Activated CD4-positive, alpha-beta memory T cell treated with anti-CD3 and anti-CD28 coated beads for 36 hours (primary cell): ENCODE measurements at places on chromosomes 13 and 19.
A peak's percentile ranks its signal among the peaks of the same experiment; 100 is the strongest.

DNA sequence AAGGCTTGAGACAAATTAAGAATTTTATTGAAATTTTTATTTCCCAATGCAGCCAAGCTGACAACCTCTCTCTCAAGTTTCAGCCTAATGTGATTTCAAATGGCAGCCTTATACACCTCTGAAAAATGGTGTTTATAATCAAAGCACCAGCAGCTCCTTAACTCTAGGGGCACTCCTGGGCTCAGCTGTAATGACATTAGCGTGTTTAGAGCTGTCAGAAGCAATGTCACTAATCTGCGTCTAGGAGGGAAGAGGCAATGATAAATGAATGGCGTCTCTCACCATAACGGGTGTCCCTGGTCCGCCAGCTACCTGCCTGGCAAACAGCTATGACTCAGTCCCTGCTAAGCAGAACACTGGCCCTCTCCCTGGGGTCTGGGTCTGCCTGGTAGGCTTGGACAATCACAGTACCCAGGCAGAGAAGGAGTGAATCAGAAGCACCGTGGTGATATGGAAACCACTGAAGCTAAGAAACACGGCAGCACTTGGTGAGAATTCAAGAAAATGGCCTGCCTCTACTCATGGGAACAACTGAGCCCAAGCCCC is 131.8 kb upstream of the VSTM2B start:
- DNase-seq, result no peak

DNA sequence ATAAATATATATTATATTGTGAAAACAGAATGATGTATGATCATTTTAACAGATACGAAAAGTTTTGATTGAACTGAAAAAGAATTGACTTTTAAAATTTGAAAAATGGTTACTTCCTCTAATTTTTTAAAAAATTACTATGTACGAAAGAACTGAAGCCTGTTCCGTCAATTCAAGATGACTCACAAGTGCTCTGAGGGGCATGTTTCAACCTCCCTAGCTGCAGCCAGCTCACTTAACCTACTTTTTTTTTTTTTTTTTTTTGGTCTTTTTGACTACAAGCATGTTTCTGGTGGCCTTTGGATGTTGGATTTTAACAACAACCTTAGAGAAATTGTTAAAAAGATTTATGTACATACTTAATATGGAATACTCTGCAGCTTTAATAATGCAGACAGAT is 1139.3 kb downstream of the DIAPH3 start:
- no peak for DNase-seq

GRCh38 chr19:19192910-19193423 is 909 bp downstream of the RFXANK start:
- DNase-seq, result no peak

- DNase-seq, result no peak
These were observed 58.8 kb downstream of the ING1 start for GRCh38 chr13:110772091-110772984.

- DNase-seq, result no peak
These were observed 52.1 kb upstream of the USPL1 start for GRCh38 chr13:30565658-30566057.

DNA sequence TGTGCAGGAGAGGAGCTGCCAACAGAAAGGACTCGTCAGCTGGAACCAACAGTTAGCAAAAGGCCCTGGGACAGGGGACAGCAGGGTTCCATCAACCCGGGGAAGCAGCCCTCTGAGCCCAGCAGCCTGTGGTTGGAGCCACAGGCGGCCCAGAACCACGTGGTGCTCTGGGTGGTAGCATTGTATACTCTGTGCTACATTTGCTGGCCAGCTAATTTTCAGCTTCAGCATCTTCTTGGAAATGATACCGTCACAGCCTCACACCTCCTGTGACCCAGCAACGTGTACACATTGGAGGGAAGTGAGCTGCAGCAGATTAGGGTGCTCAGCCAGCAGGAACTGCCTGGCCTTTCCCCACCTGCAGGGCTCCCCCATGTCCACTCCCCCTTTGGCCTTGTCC is 13.1 kb upstream of the MTIF3 start:
- no peak for DNase-seq

DNA sequence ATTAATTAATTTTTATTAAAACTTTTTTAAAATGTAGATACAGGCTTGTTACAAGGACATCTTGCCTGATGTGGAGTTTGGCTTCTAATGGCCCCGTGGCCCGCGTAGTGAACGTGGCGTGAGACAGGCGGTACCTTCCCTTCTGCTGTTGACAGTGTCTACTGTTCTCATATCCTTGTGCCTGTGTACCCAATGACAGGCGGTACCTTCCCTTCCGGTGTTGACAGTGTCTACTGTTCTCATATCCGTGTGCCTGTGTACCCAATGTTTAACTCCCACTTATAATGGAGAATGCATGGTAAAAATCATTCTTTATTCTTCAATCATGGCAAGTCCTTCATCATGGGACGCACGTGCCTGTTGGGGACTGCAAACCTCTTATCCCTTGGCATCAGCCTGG is 79.1 kb upstream of the ZNF835 start:
- no peak for DNase-seq

- DNase-seq, result no peak
These were observed 2.0 kb upstream of the RCBTB1 start for GRCh38 chr13:49587311-49587847.

DNA sequence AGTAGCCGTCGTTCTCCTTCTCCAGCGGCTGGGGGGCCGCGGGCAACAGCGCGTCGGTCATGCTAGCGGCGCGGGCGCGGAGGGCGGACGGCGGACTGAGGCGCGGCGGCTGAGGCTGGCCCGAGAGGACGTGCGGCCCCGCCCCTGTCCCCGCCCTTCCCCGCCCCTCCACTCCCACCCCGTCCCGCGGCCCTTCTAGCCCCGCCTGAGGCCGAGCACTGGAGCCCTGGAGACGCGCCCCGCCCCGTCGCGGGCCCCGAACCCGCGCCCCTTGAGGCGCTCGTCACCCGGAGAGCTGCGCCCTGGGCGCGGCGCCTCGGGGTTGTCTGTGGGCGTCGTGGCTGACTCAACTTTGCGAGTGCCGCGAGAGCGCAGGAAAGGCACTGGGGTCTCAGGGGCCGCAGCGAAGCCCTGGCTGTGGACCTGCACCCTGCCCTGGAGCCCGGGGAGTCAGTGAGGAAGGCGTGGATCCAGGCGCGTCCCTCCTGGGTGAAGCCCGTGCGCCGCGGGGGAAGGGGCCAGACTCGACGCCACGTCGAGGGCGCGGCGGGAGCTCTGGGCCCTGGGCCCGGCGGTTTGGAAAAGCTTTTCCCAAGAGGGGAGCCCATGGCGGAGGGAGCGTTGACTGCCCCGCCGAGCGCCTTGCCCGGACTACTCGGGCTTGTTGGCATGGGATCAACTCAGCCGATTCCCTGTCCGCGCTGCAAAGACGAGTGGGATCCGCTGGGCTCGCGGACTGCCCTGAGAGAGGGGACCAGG is at the start of gene RHPN2:
TSS of gene RHPN2 (minus strand) at position 97 of the 759 bp plus-strand sequence. CDS start at position 61, 36 bp downstream.
- DNase-seq, result peak; percentile 73

- no peak for DNase-seq
These were observed 10.9 kb upstream of the TPTE2 start for GRCh38 chr13:19572280-19572679.

DNA sequence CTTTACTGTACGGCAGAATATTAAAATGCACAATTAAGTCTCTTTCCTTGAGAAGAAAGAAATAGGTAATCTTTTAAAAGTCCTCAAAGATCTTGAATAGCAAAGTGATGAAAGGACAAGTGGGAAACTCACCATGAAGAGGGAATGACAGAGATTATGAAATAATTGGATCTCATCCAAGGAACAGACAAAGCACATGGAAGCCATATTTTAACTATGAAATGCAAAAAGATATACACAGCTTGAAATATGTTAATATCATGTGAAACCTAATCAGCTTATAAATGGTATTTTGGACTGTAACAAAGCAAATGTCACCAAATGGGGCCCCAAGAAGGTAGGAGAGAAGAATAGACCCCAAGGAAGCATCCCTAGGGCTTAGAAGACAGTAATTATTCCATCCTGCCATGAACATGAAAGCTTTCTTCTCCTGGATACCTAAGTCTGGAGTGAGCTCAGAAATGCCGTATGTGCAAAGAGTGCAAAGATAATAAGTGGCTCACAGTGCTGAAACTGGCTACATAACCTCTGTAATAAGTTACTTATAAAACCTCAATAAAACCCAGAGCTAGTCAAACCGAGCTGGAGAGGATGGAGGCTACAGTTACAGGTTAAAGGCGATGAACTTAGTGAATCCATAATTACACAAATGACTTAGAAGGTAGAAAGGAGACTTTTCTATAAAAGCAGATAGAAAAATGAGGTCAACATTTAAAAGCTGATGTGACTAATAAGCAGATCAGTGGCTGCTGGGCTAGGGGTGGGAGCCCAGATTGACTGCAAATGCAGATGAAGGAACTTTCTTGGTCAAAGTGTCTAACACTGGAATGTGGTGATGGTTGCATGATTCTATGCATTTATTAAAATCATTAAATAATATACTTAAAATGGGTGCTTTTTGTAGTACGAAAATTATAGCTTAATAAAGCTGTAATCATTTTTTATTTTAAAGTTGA is 34.4 kb downstream of the DCLK1 start:
- DNase-seq, result no peak

- DNase-seq, result no peak
These were observed 2.0 kb upstream of the USF2 start for GRCh38 chr19:35266520-35267352.

DNA sequence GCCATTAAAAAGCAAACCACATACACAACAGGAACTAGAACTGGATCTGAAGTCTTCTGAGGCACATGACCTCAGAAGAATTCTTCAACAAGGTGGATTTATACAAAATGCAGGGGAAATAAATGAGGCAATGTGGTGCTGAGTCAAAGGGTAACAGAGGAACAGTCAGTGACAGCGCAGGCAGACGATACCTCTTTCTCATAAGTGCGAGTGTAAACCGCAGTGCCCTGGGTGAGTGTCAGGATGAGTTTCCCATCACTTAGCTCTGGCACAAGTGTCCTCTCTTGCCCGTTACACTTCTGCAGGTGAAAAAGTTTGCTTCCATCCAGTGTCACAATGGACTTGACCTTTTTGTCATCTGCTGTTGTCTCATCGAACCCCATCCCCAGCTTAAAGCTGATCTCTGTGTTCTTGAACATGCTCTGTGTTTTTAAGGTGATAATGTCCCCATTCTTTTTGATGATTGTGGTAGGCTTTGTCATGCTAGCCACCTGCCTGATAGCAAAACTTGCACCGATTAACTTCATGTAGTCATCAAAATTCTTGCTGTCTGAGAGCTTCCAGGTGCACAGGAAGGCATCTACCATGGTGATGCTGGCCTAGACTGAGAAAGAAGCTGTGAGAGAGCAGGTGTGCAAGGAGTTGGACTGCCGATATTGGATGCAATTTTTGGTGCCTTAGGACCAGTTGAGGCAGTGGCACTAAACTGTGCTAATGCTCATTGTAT is 97.3 kb downstream of the AKAP11 start:
- peak; percentile 86 for DNase-seq

DNA sequence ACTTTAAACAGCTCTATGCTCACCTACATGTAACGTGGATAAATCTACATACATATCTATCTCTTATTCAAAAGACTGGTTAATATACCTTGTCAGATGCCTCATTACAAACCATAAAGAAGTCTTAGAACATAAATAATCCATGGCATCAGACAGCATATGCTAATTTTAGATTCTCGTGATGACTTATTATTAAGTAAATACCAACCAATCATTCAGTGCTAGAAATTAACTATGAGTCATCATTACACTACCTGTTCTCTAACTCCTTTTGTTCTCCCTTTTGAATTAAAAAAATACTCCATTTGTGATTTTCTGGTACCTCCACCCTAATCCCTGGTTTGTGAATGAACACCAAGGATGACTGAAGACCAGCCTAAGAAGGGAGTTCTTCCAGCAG is 754.3 kb upstream of the ARGLU1 start:
- DNase-seq, result no peak

GRCh38 chr19:39086386-39086785 is 2.2 kb downstream of the ACP7 start:
- no peak for DNase-seq

DNA sequence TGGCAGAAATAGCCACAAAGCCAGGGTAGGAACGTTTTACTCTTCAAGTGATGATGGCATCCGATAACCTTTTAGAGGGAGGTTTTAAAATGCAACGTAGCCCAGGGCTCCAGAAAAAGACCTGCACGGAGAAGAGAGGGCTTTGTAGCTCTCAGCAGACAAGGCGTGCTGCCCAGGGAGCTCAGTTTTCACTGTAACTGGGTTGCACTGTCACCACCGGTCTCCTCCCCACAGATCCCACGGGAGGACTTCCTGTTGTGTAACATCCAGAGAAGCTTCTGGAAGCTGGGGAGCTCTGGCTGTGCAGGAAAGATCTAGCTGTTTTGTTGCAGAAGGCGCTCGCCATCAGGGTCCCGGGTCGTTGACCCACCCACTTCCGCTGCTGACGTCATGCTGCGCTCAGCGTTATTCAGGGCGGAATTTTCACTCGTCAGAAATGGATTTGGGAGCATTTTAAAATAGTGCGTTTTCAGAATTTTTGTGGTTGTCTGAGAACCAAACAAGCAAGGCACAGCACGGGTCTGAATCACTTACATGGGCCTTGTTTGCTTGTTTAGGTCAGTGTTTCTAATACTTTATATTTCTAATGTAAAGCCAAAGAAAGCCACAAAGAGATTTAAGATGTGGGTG is 50.8 kb downstream of the ATP11A start:
- DNase-seq, result no peak

DNA sequence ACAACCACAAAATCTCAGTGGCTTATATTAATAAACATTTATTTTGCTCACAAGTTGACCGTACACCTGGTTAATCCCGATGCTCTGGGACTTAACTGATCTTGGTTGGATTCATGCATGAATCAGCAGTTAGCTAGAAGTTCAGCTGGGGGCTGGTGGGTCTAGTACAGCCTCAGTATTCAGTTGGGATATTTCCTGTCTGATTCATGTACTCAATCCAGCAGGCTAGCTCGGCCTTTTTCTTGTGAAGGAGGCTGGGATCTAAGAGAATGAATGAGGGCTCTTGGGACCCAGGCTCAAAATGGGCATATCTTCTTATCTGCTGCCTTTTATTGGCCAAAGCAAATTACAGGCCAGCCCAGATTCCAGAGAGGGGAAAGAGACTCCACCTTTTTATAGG is 178.8 kb downstream of the KCTD12 start:
- no peak for DNase-seq

DNA sequence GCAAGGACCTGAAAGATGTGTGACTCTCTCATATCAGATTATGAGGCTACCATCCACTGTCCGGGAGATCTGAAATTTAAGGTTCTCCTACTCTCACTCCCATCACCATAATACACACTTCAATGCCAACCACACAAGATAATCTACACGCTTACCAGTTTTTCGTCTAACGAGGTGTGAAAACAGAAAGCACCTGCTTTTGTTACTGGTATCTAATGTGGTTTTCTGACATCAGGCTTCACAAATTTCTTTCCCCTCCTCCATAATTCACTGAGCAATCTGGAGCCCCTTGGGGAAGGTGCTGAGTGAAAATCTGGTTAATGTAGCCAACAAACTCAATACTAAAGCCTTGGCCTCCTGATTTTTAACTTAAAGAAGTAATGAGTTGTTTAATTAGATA is 10.1 kb upstream of the LRCH1 start:
- DNase-seq, result no peak

GRCh38 chr19:18261474-18261873 is 12.8 kb downstream of the IQCN start:
- DNase-seq, result no peak

GRCh38 chr13:97347255-97347932 is 86.6 kb upstream of the RAP2A start:
- no peak for DNase-seq

GRCh38 chr13:44431150-44431549 is 57.5 kb downstream of the SERP2 start:
- no peak for DNase-seq
